Osteocyte (in vitro differentiated cells): ENCODE measurements at places on chromosomes 11 and 22. TPM values are rescaled to one million over a fixed set of nuclear protein-coding genes. Genes with fewer than 3 reads are reported as not detected.

DNA sequence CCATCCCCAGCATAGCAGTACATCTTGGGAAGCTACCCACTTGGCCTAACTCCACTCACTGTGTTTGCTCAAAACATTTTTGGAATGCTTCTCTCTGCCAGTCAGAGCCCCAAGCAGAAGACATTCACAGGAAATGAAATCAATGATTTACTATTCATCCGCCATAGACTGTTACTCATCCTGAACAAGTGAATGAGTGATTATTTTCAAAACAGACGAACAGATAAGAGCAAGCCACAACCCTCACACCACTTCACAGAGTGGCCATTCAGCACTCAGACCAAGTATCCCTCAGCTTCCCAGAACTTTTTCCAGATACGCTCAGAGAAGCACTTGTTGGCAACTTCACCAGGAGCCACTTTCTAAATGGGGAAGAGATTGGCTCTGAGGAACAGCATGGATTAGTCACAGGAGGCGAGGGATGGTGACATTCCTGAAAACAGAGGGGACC lies 13.0 kb upstream of the UBASH3B start:
- peak overlapping the region; percentile 93 for H3K27ac ChIP-seq
- DNase-seq: no peak

DNA sequence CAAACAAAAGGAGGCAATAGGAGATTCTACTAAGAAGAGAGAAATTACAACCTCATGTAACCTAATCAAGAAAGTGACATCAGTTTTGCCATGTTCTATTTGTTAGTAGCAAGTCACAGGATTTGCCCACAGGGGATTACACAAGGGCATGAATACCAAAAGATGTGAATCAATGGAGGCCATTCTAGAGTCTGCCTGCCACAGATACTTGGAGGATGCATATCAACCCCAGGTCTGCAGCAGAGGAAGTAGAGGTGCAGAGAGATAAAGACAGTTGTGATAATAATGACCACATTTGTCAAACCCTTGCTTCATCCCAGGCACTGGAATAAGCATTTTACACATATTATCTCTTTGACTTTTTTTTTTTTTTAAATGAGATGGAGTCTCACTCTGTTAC lies 2.4 kb upstream of the ASCC2 start:
- no peaks in the 10 kb centered on the region for H3K27me3 ChIP-seq
- peaks cover 26% of the 10 kb centered on the region for H3K4me1 ChIP-seq
- no peaks in the 10 kb centered on the region for H3K36me3 ChIP-seq
- no peak for DNase-seq
- H3K4me3 ChIP-seq: no peak overlapping the region

- no peak overlapping the region for H3K4me3 ChIP-seq
- no peak overlapping the region for H3K27ac ChIP-seq
- H3K4me1 ChIP-seq: no peaks in the 10 kb centered on the region
- H3K36me3 ChIP-seq: no peaks in the 10 kb centered on the region
- H3K27me3 ChIP-seq: peaks cover 6% of the 10 kb centered on the region
These were observed 13.7 kb upstream of the DRD2 start for GRCh38 chr11:113488931-113489351.

The TSPAN32 gene
- total RNA-seq: 0.76 and 1.2 TPM in 2 replicates

The MMP12 gene
- not detected in 2 replicates for total RNA-seq

The BTBD18 gene
- total RNA-seq: not detected in 2 replicates
